ENCODE measurements at places on chromosomes 6 and 20.

GRCh38 chr6:75266716-75267291, 17.8 kb downstream of the TMEM30A start:
- DNase-seq: peak; percentile 46

DNA sequence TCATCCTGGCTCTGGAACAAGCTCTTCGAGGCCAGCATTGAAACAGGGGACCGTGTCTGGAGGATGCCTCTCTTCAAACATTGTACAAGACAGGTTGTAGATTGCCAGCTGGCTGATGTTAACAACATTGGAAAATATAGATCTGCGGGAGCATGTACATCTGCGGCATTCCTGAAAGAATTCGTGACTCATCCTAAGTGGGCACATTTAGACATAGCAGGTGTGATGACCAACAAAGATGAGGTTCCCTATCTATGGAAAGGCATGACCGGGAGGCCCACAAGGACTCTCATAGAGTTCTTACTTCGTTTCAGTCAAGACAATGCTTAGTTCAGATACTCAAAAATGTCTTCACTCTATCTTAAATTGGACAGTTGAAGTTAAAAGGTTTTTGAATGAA, 3.6 kb upstream of the CDKN1A start:
- peak; percentile 72 for DNase-seq

DNA sequence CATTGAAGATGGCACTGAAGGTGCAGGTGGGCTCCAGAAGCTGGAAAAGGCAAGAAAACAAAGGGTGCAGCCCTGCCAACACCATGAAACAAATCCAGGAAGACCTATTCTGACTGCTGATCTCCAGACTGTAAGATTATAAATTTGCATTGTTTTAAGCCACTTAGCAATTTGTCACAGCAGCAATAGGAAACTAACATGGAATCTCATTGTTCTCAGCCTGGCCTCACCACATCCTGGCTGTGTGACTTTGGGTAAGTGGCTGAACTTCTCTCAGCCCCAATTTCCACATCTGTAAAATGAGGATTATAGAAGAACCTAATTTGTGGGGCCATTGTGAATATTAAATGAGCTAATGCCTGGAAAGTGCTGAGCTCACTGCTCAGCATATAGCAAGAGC, 160.4 kb upstream of the MAFB start:
- no peak for DNase-seq

DNA sequence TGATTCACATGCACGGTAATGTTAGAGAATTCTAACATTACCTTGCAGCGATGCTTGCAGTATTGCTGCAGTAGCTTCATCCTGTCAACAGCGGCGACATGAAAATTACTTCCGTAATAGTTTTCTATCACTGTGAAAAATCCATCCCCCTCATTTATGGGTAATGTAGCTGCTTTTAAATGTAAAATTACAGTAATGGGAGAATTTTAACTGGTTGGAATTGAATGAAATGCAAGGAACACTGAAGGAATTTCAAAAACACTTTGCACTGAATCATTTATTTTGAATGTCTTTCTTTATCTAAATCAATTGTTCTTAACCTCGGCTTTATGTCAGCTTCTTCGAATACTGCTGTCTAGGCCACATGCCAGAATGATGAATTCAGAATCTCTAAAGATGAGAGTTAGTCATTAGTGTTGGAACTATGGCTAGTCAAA, 102.4 kb upstream of the HIVEP1 start:
- no peak for DNase-seq

- DNase-seq: no peak
These were observed 81.9 kb downstream of the LRFN2 start for GRCh38 chr6:40505191-40505810.

DNA sequence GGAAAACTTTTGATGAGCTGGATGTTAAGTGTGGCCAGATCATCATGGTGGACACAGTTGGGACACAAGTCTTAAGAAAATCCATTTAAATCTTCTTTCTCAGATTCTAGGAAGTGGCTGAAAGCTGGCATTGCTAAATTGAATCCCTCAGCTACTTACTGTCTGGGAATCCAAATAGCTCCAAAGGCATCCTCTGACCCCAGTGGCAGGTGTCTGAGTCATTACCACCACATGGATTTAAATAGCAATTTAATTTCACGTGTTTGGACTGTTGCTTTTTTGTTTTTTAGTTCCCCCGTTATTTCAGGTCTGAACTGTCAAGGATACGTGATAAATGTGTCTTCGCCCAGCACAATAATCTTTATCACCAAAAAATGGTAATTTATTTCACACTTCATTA, 33.2 kb upstream of the HDGFL1 start:
- DNase-seq: no peak

DNA sequence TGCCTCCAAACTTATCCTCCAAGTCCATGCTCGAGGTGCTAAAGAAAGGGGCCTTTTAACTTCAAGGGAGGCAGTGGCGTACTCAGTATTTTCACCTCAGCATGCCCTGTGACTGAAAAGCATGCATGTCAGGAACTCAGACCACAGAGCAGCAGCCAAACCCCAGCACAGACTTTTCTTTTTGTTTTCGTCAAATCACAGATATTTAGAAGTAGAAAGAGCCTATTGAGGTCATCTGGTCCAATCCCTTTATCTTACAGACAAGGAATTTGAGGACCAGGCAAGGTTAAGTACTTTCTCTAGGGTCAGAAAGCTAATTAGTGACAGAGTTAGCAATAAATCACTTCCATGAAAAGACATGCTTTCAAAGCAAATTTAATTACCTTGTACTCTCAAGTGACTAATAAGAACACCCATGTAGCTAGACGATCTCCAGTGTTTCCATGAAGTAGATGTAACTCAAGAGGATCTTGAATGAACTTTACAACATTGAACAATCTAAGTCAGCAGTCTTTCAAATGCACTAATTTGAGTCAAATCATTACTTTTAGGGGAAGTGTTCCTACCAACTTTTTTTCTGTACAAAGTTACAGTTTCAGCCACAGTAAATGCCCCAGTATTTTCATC, 35.9 kb downstream of the MOXD1 start:
- DNase-seq: no peak

- no peak for DNase-seq
These were observed 454 bp downstream of the L3MBTL3 start for GRCh38 chr6:130018744-130019325.

GRCh38 chr6:67141005-67141404, 1434.0 kb upstream of the EYS start:
- DNase-seq: no peak

DNA sequence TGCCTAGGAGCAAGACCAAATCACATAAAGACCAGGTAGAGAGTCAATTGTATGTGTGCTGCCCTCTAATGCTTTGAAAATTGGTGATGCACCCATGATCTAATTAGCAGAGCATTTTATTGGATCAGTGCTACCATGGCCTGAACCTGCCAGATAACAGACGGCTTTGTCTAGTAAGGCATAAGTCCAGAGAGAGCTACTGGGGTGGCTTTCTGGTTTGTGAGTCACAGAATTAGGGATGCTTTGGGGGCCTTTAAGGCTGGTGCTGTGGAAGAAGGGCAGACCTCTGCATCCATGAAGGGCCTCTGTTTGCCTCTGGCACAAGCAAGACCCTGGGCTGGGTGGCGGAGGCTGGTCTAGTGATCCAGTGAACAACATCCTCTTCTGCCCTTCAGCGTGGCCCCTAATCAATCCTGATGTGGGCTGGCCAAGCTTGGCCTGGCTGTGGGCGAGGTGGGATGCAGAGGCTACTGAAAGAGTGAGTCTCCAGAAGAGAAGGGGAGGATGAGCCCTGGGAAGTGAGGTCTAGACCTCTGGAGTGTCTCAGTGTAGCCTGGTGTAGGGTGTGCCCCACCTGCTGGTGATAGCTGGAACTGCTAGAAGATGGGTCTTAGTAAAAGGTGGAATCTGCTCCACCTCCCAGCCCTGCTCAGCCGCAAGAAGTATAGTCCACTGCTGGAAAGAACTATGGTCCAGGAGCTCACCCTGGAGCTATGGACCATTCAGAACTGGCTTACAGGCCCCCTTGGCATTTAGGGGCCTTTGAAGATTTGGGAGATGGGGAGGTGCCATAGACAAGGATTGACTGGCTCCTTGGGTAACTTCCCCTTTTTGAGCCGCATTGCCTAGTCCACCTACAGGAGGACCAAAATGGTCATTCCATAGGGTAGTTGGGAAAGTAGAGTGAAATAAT, 36.7 kb upstream of the AAR2 start:
- DNase-seq: peak; percentile 82

DNA sequence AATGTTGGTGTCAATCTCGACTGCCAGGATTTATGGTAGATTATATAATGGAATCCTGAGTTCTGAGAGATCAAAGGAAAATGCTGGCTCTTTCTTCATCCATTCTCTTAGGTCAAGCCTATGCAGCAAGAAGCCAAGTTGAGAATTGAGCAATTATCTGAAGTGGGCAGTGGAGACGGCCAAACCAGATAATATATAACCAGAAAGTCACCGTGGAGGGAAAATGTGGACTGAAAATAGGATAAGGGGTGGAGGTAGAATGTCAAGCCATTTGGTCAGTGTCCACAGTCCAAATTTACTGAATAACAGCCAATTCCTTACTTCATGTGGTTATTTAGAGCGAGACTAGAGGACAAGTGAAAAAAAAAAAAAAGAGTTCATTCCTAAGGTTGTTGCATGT, 107.8 kb upstream of the ESR1 start:
- DNase-seq: no peak

- DNase-seq: no peak
These were observed 48.5 kb upstream of the EDN1 start for GRCh38 chr6:12241493-12242175.

DNA sequence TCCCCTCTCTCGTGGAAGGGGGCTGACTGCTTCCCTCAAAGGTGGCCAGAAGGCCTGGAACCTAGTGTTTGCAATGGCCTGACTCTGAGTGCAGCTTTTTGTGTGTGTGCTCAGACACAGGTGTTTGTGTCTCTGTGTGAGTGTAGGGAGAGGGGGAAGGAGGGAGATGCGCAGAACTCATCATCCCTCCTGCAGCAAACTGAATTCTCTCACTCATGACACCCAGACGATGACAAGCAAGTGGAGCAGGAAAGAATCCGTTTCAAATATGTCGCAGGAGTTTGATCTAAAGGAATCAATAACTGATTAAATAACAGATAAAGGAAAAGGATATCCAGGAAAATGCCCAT, 101.4 kb downstream of the TNFAIP3 start:
- DNase-seq: no peak

GRCh38 chr6:140285471-140285870, 911.0 kb upstream of the CITED2 start:
- no peak for DNase-seq

GRCh38 chr6:159726255-159726917, 920 bp upstream of the WTAP start:
- DNase-seq: no peak

DNA sequence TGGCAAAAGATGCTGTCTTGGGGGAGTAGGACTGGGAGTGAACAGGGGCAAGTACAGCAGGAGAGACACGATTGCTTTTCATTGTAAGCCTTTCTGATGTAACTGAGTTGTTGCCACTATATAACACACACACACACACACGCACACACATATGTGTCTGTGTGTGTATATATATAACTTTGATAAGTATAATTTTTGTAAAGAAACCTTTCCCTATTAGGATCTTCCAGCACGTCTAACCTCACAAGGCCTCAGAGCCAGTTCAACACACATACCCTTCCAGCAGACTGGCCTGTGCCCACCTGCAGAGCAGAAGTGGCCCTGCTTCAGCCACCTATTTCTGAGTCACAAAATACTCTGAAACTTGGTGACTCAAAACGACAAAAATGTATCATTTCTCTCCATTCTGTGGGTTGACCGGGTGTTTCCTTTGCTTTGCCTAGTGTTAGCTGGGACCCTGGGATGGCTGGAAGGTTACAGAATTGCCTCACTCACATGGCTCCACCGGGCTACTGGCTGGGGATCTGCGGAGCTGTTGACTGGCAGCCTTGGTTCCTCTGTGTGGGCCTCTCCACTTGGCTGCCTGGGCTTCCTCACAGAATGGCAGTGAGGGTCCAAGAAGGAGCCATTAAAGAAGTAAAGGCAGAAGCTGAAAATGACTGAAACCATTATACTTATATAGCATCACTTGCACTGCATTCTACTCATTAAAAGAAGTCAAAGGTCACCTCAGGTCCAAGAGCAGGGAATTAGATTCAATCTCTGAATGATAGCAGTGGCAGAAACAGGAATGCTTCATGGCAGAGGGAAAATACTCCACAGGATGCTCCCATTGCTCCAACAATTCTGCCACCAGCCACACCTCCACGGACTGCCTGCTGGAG, 126.4 kb downstream of the BANF2 start:
- no peak for DNase-seq

All from SW480 (cell line).